ENCODE measurements at places on chromosomes 6 and 20.

DNA sequence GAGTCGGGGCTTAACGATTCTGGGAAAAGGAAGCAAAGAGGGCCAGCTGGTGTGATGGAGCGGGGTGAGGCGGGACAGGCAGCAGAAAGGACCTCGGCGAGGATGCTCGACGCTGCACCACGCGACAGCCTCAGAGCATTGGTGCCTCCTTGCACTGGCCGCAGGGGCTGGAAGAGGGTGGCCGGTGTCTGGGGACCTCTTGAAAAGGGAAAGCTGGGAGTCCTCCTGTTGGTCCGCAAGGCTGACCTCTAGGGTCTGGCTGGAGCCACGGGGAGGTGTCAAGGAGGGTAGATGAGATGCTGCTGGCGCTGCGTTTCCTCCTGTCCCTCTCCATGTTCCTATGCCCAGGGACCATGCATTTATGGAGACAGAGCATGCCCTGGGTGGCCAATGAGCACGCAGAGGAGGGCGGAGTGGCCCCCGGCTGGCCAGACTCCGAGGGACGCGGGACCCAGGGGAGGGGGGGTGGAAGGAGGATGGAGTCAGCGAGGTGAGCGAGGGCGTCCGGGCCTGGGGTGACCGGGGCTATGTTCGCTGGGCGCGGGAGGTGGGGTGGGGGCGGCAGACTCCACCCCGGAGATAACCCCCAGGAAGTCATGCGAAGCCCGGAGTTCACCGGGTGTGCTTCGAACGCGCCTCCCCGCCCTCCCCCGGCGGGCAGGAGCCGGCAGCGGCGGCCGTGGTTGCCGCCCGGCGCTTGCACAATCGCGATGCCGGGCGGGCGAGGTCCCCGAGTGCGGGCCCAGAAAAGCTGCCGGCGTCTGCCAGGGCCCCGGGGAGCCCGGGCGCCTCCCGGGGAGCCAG, at the start of gene CYP24A1:
TSS of gene CYP24A1 (minus strand) at position 334 of the 804 bp plus-strand sequence. CDS start 407 bp downstream, outside the sequence.
- DNase-seq: no peak

DNA sequence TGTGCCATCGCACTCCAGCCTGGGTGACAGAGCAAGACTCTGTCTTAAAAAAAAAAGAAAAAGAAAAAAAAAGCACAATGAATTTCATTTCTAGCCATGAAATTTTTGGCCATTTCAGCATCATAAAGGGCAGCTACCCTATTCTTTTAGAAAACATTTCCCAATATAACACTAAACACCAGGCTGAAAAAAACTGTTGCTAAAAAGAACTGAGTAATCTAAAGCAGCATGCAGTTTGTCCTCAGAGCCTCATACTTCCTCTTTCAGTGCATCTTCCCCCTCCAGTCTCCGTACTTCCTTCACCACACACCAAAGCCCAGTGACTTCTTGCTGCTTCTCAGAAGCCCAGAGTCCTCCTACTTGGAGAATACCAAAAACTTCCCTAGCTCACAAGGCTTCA, 5.6 kb upstream of the IFNGR1 start:
- DNase-seq: peak; percentile 35

DNA sequence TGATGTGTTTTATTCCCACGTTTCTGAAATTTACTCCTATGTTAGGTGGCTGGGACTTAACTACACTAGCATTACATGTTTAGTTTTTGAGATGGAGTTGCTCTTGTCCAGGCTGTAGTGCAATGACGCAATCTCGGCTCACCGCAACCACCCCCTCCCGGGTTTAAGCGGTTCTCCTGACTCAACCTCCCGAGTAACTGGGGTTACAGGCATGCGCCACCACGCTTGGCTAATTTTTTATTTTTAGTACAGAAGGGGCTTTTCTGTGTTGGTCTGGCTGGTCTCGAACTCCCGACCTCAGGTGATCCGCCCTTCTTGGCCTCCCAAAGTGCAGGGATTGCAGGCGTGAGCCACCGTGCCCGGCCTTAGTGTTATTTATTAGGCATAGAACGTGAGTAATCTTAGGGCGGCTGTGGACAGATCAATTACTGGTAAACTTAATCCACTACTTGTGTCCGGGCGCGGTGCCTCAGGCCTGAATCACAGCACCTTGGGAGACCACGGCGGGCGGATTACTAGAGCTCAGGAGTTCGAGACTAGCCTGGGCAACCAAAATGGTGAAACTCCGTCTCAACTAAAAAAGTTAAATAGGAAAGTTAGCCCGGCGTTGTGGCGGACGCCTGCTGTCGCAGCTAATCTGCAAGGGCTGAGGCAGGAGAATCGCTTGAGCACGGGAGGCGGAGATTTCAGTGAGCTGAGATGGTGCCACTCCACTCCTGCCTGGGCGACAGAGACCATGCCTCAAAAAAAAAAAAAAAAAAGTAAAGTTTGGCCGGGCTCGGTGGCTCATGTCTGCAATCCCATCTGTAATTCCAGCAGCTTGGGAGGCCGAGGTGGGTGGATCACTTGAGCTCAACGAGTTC, 123.7 kb upstream of the BTN3A2 start:
- DNase-seq: no peak

DNA sequence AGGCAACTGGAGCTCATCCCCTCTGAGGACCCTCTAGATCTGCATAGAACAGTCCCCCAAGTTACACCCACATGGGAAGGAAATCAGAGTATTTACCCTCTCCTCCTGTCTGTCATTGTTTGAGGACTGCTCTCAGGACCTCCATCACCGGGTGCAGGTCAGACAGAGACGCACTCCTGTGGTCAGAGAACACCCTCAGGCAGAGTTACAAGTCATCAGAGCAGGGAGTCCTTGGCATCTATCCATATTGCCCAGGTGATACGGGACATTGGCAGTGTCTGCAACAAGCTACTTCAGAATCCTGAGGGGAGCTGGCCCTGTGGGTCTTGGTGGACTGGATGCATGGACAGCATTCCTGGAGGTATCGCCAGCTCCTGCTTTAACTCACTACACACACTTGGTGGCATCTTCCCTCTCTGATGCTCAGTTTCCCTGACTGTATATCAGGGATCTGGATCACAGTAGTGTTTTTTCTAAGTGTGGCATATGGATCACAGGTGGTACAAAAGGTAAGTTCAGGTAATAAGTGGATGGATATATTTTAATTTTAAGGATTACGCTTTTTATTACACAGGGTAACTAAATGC, 15.1 kb upstream of the ISM1 start:
- DNase-seq: no peak

DNA sequence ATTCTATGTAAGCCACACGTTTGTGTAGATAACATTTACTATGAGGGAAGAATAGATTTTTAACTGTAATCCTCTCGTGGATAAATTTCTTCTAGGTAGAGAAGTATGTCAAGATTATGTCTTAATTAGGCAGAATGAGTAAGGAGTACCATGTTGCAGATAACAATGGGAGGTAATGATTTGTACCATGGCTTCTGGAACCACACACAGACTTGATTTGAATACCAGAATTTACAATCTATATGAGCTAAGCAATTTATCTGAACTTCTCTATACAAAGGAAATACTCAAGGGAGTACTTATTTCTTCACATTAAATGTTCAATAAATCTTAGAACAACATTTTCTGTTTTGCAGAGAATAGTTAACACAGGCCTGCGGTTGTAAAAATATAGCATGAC, 51.5 kb downstream of the RPS12 start:
- DNase-seq: no peak

DNA sequence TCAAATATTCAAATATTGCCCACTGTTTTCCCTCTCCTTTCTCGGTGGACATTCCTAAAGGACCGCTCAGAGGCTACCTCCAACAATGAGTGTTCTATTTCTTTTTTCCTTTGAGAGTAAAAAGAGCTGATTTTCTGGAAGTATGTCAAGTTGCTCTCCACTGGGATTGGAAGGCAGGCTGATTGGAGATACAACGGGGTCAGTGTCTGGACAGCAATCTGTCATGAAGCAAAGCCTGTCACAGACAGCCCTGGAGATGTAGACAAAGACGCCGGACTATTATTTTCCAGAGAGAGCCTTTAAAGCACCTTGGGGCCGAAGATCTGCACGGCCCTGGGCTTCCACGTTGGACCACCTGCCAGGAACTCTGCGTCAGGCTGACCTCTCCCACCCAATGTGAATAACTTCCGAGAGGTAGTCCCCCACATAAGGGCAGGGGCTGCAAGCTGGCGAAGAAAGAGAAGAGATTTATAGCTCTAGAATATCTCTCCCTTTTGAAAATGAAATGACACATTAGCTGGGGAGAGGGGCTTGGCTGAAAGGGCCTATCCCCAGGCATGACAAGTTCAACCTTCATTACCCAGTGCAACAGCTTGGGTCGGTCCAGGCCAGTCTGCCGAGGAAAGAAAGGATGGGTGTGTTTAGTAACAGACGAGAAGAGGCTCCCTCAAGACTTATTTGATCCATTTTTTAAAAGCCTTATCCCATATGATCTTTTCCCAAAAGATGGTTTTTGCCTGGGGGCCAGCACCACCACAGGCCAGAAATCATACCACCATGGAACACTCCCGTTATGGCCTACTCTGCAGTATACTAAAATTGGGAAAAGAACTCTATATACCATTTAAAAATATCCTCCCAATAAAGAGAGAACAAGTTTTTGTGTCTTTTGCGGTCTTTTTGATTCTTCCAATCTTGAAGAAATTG, 131.1 kb downstream of the OLIG3 start:
- DNase-seq: no peak

GRCh38 chr6:24480705-24481104, 8.7 kb downstream of the GPLD1 start:
- no peak for DNase-seq

Data from hippocampal formation (tissue), 2 donors.